Stimulated activated CD4-positive, alpha-beta T cell treated with anti-CD3 and anti-CD28 coated beads, Interleukin-1b, Interleukin-23, amount 100 ng/mL, for 1 hour (primary cell): ENCODE measurements at places on chromosomes 4 and X.

- no peak for DNase-seq
Measured at GRCh38 chr4:102157984-102158383, 187.3 kb downstream of the SLC39A8 start.

- DNase-seq = no peak
Measured at GRCh38 chrX:108224727-108225621, 133.4 kb downstream of the ATG4A start.

- DNase-seq = no peak
Measured at GRCh38 chrX:117508021-117508420, 608.6 kb downstream of the KLHL13 start.

- DNase-seq = no peak
Measured at GRCh38 chr4:10260777-10261176, 144.2 kb upstream of the WDR1 start.

DNA sequence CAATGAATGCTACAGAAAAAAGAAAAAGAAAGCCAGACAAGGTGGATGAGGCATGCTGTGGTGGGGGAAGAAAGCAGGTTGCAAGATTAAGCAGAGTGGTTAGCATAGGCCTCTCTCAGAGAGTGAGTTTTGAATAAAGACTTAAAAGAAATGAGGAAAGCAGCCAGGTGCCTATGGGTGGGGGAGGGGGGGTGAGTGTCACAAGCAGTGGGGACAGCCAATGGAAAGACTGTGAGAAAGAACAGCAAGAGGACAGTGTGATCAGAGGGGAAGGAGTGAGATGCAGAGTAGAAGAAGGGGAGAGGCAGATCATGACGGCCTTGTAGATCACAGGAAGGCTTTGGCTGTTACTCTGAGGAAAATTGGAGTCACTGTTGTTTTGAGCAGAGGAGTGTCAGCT is 162.5 kb downstream of the SOX3 start:
- no peak for DNase-seq

GRCh38 chr4:139715746-139716391 is 50.2 kb downstream of the MGST2 start:
- no peak for DNase-seq

DNA sequence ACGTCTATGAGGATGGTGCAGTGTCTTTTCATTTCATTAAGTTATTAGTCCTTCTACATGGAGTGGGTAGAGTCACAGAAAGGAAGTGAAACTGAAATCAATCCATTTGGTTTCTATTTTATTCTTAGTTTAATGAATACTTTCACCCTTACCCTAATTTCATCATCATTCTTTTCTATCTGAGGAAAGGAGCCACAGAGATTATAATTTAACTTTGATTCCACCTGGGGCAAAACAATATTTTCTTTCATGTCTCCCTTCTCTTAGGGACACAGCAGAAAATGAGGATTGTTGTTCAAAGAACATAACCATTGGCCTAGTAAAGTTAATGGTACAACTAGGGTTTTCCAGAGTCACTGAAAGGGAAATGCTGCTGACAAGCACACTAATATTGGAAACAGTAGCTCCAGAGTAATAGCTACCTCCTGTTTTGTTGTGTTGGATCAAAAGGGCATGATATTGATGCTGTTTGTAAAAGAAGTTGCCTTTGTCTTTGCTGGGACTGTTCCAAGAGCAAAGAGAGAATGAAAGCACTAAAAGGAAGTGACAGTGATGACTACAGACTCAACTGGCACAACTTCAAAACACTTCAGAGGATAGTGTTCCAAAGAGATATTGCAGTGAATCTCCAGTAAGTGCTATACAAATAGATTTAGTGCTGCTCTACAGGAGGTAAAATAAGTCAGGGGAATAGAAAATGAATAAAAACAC is 247.1 kb upstream of the PITX2 start:
- no peak for DNase-seq

DNA sequence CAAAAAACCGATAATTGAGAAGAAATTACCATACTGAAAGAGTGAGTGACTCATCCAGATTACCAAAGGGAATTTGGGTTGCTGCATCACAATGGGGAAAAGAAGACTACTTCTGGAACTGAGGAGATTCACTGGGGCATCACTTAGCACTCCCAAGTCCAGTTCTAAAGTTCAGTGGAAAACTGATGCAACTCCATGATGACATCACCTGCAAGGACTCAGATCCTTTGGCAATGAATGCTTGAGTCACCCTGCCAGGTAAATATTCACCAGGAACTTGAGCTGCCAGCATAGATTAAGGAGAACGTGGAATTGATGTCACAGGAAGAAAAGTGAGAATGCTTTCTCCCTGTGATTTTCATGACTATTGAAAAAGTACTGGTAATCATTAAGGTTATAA is 32.0 kb upstream of the SMIM10L2A start:
- no peak for DNase-seq

GRCh38 chr4:2320746-2321145 is 58.8 kb upstream of the MXD4 start:
- DNase-seq = no peak

GRCh38 chrX:115649461-115650063 is 88.6 kb downstream of the PLS3 start:
- DNase-seq = no peak

DNA sequence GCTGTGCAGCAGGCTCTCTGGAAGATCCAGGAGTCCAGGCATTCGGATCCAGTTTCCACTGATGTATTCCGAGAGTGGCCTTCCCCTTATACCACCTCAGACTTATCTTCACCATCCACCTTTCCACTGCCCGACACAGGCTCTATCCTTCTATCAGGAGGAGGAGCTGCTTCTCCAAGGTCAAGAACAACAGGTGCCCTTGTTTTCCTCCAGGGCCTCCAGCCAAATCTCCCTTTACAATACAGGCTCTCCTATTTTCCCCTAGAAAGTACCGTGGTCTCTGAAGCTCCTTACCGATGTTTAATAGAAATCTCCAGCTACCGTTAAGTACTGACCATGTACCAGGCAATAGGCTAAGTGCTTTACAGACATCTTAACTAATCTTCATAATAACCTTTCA is 61.3 kb downstream of the AFAP1 start:
- DNase-seq = no peak

- DNase-seq = no peak
Measured at GRCh38 chrX:110162867-110163266, 155.0 kb downstream of the AMMECR1 start.

DNA sequence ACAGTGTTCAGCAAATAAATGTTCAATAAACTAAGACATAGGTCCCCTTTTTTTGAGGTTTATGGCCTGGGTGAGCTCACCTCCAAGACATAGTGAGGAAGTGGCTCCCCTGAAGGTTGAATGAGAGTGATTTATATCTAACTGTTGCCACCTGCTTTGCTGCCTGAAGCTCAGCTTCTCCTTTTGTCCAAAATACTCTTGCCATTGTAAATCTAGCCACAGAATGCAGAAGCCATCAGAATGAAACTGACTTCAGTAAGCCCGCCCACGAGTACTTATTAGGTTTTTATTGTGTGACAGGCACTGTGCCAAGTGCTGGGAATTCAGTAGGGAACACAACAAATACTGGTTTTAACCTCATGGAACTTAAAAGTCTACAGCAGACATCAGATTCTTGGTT is 18.0 kb downstream of the SPINK2 start:
- DNase-seq = no peak

- no peak for DNase-seq
Measured at GRCh38 chrX:15786915-15787314, 3.4 kb upstream of the ZRSR2 start.

- no peak for DNase-seq
Measured at GRCh38 chrX:28586286-28586685, 960 bp upstream of the IL1RAPL1 start.

DNA sequence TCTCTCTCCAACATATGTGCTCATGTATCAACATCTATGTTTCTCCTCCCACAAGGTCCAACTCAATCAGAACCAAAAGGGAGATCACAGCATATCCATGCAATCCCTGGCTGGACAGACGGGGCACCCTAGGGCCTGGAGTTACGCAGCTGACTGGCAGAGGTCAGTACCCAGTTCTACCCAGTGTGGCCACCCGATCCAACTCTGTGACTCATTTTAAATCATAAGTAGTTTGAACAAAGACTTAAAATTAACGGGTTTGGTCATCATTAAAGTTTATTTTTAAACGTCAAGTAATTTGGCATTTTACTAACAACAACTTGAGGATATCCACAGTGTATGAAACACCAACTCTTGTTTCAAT is 59.5 kb downstream of the APBB2 start:
- DNase-seq = no peak

DNA sequence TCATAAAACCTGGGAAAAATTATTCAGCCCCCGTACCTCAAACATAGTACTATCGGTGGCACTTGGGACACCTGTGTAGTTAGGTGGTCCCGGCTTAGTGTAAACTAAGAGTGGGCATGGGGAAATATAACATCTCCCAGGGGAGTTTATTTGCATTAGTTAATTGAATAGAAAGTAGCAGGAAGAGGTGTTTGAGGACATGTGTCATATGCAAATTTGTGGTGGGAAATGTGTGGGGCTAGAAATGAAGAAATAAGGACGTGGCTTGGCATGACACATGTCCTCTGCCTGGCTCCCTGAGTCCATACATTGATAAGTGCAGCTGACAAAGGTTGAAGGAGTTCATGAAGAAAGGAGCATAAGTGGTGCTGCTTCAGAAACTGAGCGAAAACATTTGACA is 483.6 kb downstream of the SH2D1A start:
- no peak for DNase-seq

DNA sequence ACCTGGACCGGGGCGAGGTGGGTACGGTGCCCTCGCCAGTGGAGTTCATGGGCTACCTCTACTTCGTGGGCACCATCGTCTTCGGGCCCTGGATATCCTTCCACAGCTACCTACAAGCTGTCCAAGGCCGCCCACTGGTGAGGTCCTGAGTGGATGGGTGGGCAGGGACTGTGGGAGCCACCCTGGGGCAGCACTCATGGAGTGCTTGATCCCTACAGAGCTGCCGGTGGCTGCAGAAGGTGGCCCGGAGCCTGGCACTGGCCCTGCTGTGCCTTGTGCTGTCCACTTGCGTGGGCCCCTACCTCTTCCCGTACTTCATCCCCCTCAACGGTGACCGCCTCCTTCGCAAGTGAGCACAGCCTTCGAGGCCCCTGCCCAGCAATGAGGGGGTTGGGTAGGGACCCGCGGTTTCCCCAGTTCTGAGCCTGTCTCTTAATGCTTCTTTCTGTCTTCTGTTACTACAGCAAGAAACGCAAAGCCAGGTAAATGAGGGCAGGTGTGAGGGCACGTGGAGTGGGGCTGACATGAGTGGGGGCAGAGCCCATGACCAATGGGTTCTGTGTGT is 3.7 kb downstream of the PORCN start:
- DNase-seq = no peak

DNA sequence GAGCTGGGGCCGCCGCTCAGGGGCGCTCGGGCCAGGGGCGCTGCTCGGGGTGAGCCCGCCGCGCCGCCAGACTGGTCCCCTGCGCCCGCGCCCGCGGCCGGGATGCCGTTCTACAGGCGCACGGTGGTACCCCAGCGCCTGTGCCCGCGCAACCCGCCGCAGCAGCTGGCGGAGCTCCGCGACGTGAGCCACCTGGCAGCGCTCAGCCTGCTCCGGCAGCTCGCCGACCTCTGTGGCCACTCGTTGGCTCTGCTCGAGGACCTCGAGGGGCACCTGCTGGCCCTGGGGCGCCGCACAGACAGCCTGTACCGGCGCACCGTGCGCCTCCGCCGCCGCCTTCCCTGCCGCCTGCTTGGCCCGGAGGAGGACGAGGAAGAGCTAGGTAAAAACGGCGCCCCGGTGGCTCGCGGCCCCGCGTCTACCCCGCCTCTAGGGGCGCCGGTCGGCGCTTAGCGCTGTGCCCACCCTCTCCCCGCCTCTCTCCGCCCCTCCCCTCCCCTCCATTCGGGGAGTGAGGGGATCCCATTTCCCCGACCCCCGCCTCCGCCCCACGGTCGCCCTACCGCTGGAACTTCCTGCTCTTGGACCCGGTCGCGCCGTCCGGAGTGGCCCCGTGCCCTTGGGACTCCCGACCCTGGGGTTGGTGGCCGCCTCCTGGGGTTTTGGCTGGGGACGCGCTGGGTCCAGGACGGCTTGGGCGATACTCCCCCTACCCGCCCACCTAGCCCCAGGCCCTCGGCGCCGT is 513 bp downstream of the NHSL2 start:
- peak; percentile 9 for DNase-seq

- no peak for DNase-seq
Measured at GRCh38 chr4:174907508-174907907, 10.7 kb upstream of the ADAM29 start.

DNA sequence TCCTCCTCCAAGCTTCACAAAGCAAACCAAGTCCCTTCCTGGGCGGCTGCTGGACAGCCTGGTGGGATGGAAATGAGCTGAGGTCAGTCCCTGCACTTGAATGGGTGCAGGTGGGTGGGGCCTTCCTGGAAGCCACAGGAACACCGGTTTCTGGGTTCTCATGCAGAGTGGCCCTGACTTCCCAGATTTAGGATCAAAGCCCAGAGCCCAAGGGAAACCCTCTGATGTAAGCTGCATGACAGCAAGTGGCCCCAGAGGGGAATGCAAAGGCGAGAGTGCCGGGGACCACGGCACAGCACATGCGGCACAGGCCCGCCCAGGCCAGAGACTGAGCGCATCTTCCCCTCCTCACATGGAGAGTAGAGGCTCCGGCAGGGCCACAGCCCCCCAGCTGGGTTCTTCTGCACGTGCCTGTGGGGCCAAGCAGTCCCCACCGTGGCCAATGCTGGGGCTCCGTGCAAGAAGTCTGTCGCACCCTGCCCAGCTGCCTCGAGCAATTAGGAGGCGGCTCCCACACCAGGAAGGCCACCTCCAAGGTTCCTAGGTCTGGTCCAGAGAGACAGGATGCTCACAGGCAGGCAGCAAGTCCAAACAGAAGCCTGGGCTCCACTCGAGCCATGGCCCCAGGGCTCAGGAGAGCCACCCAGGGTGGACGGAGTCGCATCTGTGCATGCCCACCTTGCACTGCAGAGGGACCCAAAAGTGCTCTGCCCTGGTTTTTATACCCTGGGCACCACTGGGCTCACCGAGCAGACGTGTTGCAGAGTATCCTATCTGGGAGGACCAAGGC is 83.0 kb downstream of the HTRA3 start:
- no peak for DNase-seq

DNA sequence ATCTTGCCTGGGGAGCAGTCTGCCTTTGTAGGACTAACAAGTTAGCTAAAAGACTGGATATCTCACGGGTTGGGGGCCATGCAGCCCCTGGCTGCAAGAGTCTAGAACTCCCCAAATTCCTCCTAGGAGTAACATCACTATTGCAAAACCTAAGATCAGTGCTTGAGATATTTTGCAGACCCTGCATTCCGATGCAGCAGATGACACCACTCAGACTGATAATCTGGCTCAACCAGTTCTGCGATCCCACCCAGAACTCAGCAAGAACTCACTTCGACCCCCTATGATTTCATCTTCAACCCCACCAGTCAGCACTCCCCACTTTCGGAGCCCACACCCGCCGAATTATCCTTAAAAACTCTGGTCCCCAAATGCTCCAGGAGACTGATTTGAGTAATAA is 834.0 kb downstream of the C4orf33 start:
- DNase-seq = no peak

- no peak for DNase-seq
Measured at GRCh38 chr4:71334465-71334882, 4.3 kb upstream of the SLC4A4 start.
